A549 treated with Mapracorat at 1 μM for 4 hours (cell line): ENCODE measurements at places on chromosomes 6 and 20. TPM values are rescaled to one million over a fixed set of nuclear protein-coding genes. Genes with fewer than 3 reads are reported as not detected.

Gene SDC4
- 102 to 115 TPM (median 106 TPM) in 5 replicates for total RNA-seq

Gene LY6G6D
- total RNA-seq = not detected in 5 replicates

Gene HSPA1L
- 1.3 to 1.8 TPM (median 1.5 TPM) in 5 replicates for total RNA-seq

Gene OXT
- not detected in 5 replicates for total RNA-seq

Gene MAP3K5
- total RNA-seq = 1.9 to 2.3 TPM (median 2.2 TPM) in 5 replicates

Gene CST3
- 263 to 436 TPM (median 419 TPM) in 5 replicates for total RNA-seq

Gene MUC22
- 0.03 TPM in 1 of 5 replicates, not detected in the others for total RNA-seq

Gene CALHM5
- total RNA-seq = 0.05 to 0.09 TPM (median 0.07 TPM) in 5 replicates

Gene ZKSCAN8
- 3.4 to 5.8 TPM (median 5.1 TPM) in 5 replicates for total RNA-seq

Gene CPNE5
- total RNA-seq = 0.06 to 0.20 TPM (median 0.12 TPM) in 5 replicates

Gene FBXO5
- total RNA-seq = 19.4 to 21.4 TPM (median 20.3 TPM) in 5 replicates

Gene IRF4
- total RNA-seq = 0.21 to 0.46 TPM (median 0.34 TPM) in 5 replicates

Gene C4B
- total RNA-seq = 0.69 to 1.5 TPM (median 1.3 TPM) in 5 replicates

Gene PLA2G7
- not detected in 5 replicates for total RNA-seq
